ENCODE measurements at places on chromosomes 2 and 18. TPM values are rescaled to one million over a fixed set of nuclear protein-coding genes. Genes with fewer than 3 reads are reported as not detected.

Gene SERPINB12
- not detected for total RNA-seq

Gene CIDEA
- 0.59 TPM for total RNA-seq

Gene ASPRV1
- total RNA-seq, result 1.0 TPM

DNA sequence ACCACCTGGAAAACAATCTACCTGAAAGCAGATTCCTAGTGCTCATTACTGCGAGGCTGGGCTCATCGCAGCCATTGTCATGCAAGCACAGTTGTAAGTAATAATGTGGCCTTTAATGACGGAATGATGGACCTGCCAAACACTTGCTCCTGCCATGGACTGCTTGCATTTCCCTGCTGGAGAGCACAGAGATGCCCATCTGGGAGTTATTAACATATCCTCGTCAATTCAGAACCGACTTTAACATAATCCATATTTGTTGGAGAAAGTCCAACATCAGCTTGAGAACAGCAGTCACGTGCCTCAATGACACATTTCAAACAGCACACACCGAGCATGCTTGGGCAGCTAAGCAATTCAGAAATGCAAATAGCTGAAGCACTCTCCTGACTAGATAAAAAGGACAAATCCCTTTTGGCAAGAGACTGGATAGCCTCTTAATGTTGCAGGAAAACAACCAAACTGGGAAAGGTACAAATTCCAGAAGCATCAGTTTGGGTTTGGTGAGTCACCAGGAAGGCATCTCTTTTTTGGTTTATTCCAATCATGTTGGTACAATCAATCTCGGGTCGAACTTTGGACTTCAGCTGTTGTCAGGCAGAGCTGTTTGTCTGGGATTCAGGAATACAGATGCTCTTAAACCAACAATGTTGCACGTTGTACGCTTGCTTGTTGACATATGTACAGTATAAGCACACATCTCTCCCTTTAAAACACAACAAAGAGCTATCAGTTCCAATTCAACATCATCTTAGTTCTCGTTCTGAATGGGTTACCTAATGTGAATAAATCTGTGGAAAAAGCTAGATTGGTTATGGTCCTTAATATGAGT lies 395.8 kb downstream of the LNPK start:
- ATAC-seq, result no peak

All from gastroesophageal sphincter (tissue), 4 donors.